ENCODE measurements at places on chromosomes 3 and 15.

DNA sequence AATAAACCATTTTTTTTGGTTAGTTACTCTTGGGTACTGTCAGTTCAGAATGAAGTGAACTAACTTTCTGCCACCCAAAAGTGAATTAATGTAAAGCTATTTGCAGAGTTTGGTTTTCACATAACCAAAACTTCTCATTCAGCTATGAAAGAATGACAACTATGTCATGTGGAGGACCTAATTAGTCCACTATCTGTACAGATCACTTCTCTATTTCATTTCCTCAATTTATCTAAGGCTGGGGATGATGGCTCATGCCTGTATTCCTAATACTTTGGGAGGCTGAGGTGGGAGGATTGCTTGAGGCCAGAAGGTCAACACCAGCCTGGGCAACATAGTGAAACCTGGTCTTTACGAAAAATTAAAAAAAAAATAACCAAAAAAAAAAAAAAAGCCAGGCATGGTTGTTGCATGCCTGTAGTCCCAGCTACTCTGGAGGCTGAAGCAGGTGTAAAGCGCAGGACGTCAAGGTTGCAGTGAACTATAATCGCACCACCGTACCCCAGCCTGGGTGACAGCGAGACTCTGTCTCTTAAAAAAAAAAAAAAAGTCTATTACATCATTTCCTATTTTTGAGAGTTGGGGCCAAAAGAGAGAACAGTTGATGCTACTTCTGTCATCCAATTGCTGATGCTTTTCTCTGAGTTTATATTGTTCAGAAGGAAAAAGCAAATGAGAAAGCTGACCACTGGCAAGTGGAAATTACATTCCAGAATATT lies 8.7 kb downstream of the HYPK start:
- DNase-seq, result no peak

GRCh38 chr15:101615986-101616848 lies 36.0 kb downstream of the TM2D3 start:
- no peak for DNase-seq

GRCh38 chr3:75101329-75102147 lies 487.1 kb upstream of the CNTN3 start:
- DNase-seq, result no peak

GRCh38 chr3:108985844-108986243 lies 32.2 kb upstream of the GUCA1C start:
- DNase-seq, result no peak

- no peak for DNase-seq
Observed at GRCh38 chr15:86316726-86317383, 237.2 kb downstream of the AGBL1 start.

- no peak for DNase-seq
Observed at GRCh38 chr3:178271740-178272387, 264.4 kb upstream of the KCNMB2 start.

- no peak for DNase-seq
Observed at GRCh38 chr15:87197981-87198380, 1058.6 kb downstream of the NTRK3 start.

GRCh38 chr3:66565301-66565700 lies 64.5 kb upstream of the LRIG1 start:
- no peak for DNase-seq

GRCh38 chr15:63362196-63362595 lies 19.4 kb downstream of the CA12 start:
- DNase-seq, result no peak

- no peak for DNase-seq
Observed at GRCh38 chr3:151467069-151467468, 6.2 kb upstream of the IGSF10 start.

DNA sequence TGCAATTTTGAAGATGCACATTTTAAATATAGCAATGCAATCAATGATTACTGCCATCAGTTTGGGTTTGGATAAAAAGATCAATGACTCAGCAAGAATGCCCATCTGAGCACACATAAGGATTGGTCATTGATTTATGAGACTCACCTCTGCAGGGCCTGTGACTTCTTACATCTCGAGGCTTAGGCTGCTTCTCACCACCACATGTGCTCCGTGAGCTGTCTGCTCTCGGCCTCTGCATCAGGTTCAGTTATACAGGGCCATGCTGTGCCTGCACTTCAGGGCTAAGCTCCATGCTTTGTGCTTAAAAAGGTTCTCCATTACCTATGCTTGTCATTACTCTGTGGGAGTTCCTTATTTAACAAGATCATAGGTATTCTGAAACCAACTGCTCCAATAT lies 887.5 kb downstream of the DIPK2A start:
- DNase-seq, result no peak

DNA sequence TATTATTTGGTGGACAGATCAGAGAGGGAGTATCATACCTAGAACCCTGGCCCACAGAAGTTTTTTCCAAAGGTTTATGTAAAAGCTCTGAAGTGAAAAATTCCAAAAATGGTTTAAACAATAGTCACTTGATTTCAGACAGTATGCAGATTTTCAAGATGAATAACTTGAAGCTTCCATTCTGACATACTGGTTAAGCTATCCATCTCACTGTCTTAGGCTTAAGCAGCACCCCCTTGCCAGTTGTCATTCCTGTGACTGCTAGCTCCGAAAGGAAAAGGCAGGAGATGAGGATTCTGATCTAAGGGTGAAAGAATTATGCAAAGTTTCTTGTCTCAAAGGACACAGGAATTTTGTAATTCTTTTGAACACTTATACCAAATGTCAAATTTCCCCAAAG lies 337.5 kb upstream of the THBS1 start:
- DNase-seq, result no peak

GRCh38 chr15:45448066-45448915 lies 69.9 kb upstream of the GATM start:
- no peak for DNase-seq

- DNase-seq, result no peak
Observed at GRCh38 chr15:100926258-100926657, 7.1 kb downstream of the LRRK1 start.

- no peak for DNase-seq
Observed at GRCh38 chr15:60591496-60592370, 112.8 kb upstream of the ICE2 start.

GRCh38 chr3:71309886-71310285 lies 273.6 kb downstream of the FOXP1 start:
- no peak for DNase-seq

- no peak for DNase-seq
Observed at GRCh38 chr15:68330416-68330815, 52.9 kb downstream of the FEM1B start.

- no peak for DNase-seq
Observed at GRCh38 chr15:69009341-69009740, 5.2 kb upstream of the NOX5 start.

DNA sequence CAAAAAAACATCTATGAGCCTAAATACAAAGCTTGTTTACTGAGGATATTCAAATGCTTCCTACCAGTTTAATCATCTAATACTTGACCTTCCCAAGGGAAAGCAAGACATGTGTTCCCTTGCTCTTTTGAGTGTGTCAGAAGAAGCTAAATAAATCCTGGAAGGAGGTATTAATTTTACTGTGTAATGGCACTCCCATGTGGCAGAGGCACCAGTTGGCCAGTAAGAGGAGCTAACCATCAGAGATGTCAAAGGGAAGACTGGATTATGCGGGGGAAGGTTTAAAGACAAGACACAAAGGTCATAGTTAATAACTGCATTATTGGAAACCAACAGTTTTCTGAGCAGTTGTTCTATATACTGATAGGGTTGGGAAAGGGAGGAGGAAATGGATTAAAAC lies 125.1 kb downstream of the SUCLG2 start:
- DNase-seq, result no peak

DNA sequence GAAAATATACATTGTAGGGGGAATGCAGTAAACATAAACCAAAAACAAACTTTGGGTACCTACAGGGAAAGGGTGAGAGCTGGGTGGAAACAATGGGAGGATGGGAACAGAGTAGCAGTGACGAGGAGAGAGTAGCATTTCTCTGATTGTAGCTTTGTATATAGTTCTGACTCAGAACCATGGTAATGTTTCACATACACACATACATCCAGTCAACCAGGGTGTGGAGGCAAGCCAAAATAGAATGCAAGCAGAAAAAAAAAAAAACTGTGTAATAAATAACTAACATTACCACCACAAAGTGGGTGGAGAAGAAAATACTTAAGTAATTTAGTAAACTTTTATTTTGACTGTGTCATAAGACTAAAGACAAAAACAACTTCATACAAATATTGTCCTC lies 27.2 kb downstream of the BCL2A1 start:
- no peak for DNase-seq

DNA sequence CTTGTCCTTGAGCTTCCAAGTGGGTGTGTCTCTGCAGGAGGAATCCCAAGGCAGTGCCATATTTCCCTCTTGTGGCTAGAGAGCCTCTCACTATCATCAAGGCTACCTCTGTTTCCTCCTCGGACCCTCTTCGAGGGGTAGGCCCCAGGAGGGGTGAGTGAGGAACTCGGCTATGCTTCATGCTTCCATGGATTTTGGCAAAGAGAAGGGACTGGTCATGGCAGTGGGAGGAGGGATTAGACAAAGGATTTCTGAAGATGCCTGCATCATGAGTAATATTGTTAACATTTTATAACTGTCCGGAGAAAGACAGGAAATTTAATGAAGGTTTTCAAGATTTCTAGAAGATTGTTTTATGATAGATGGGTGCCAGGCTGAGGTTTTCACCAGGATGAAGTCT lies 241.5 kb downstream of the CLSTN2 start:
- no peak for DNase-seq

DNA sequence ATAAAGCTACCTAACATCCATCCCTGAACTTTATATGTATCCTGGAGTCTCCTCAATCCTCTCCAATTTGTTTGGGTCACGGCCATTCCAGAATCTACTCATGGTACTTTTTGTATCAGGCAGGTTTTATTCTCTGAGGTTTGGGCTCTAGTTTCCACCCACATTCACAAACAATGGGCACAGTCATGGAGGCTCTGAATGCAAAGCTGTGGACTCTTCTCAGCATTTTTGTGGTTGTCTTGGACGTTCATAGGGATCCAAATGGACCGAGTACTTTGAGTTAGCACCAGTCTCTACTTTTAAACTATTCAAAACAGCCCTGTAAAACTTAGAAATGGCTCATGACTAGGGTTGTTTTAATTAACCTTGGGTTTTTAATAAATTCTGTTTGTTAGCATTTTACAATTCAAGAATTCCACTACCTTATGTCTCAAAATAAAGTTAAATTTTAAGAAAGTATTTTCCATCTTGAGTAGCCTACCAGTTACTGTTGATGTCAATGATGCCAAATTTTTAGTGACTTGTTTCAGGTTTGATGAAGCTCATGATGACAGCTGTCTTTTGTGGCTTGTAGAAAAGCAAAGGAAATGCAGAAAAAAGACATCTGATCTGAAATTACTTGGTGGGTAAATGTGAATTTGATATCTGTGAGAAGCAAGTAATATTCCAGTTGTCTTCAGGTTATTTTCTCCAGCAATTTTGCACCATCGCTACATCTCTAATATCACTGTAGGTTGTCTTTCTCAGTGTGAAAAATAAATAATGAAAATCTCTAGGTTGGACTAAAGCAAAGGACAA lies 275.7 kb upstream of the THBS1 start:
- DNase-seq, result no peak

DNA sequence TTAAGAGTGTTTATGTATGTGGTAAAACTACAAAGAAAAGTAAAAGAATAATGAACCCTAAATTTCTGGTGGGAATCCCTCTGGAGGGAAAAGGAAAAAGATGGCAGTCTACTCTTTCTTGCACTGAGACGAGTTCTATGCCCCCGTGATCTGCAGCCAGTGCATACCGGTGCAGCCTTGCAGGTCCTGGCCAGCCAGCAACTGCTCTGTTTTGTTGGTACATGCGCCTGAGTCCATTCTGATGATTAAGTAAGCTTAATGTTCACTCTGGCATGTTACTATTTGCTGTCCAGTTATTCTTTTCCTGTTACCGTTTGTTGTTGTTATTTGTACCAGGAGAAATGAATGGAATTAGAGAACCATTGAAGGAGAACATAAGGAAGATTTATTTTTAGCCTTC lies 95.1 kb upstream of the TMC3 start:
- DNase-seq, result no peak

DNA sequence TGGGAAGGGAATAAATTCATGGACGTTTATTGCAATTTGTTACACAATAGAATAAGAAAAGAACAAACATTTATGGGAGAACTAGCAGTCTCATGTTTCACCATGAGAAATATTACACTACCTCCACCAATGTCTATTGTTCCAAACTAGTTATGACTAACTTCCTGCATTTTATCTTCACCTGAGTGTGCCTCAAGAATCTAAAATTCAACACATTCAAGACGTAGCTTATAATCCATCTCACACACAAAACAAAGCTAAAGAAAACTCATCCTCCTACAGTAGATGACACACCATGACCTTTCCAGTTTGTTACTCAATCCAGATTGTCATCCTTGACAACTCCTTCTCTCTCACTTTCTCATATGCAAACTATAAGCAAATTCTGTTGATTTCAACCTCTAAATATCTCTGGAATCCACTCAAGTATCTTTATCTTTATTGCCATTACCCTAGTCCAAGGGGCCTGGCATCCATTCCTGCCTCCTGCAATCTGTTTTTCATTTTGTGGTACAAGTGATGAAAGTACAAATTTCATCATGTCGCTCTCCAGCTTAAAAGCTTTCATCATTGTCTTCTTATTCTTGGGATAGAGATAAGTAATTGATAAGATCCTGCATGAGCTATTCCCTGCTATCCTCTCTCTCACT lies 229.9 kb downstream of the NR2F2 start:
- no peak for DNase-seq

- no peak for DNase-seq
Observed at GRCh38 chr3:160446522-160447056, 3.0 kb downstream of the TRIM59 start.

- no peak for DNase-seq
Observed at GRCh38 chr3:85800676-85801075, 841.9 kb downstream of the CADM2 start.

- no peak for DNase-seq
Observed at GRCh38 chr15:22942877-22943276, 37.3 kb downstream of the CYFIP1 start.

- no peak for DNase-seq
Observed at GRCh38 chr15:71752604-71753289, 57.6 kb upstream of the NR2E3 start.

- DNase-seq, result no peak
Observed at GRCh38 chr3:145943952-145944351, 217.0 kb downstream of the PLOD2 start.

DNA sequence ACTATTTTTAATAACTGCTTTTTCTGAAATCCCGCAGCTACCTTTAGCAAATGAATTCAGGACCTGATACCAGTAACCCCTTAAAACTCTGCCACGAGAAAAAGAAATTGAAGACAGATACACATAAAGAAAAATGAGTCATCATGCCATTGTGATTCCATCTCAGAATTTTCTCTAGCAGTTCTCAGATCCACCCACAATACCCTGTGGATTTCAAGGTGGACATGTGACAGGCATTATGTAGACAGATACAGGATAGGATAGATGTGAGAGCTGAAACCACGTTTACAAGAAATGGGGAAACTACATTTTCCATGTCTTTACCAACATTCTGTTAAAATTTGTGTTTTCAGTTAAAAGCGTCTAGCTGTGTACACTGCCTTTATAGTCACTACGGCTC lies 291.9 kb upstream of the NR2F2 start:
- DNase-seq, result no peak

GRCh38 chr3:4656059-4656458 lies 162.9 kb downstream of the ITPR1 start:
- DNase-seq, result no peak

GRCh38 chr3:104629038-104629437 lies 737.7 kb upstream of the ALCAM start:
- DNase-seq, result no peak

GRCh38 chr15:25844981-25845680 lies 18.0 kb downstream of the ATP10A start:
- DNase-seq, result no peak
